ENCODE measurements at places on chromosomes 2 and 18.

- no peak for DNase-seq
These were observed 274.8 kb downstream of the SS18 start for GRCh38 chr18:25815659-25816058.

DNA sequence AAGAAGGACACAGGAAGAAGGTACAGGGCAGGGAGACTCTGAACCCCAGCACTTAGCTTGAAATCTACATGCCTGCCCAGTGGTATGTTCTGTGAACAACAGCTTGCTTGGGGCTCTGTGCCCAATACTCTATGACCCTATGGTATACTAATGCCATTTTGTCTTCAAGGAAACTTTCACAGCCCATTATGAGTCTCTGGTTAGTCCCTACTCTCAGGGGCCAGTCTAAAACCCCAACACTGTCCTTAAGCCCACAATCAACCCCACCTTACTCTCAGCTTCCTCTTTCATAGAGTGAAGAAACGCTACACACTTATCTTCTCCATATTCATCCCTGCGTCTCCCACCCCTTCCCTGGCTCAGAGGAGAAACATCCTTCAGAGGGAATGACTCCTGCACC, 16.0 kb downstream of the NEB start:
- DNase-seq, result no peak

DNA sequence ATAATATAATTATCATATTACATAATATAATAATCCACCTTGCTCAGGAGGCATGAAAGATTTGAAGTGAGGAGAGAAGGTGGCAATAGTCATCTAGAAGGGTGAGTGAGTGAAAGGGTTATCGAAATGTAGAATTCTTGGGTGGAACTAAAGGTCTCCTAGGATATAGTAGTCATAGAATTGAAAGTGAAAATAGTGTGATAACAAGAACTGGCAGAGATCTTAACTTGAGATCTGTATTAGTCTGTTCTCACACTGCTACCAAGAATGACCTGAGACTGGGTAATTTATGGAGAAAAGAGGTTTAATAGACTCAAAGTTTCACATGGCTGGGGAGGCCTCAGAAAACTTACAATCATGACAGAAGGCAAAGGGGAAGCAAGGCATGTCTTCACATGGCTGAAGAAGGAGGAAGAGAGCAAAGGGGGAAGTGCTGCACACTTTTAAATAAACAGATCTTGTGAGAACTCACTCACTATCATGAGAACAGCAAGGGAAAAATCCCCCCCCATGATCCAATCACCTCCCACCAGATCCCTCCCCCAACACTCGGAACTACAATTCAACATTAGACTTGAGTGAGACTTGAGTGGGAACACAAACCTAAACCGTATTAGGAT, 351.5 kb downstream of the NR4A2 start:
- DNase-seq, result no peak

GRCh38 chr2:222307143-222307756, 8.5 kb upstream of the PAX3 start:
- no peak for DNase-seq

GRCh38 chr2:217919781-217920351, 82.9 kb downstream of the TNS1 start:
- DNase-seq, result no peak

DNA sequence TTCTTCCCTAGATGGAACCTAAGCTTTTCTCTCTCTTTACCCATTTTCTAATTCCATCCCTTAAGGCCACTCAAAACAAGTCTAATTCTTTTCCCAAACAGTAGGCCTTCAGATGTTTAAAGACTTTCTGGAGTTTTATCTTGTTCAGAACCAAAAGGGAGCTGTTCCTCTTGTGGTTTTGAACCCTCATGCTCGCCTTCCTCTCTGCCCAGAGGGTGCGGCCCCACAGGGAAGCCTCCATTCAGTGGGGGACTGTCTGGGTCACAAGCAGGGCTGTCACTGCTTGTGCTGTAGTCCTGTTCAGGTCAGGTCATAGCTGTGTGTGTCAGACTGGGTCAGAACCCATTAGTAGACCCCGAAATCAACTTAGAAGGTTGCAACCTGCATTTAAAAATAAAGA, 56.5 kb downstream of the TET3 start:
- no peak for DNase-seq

DNA sequence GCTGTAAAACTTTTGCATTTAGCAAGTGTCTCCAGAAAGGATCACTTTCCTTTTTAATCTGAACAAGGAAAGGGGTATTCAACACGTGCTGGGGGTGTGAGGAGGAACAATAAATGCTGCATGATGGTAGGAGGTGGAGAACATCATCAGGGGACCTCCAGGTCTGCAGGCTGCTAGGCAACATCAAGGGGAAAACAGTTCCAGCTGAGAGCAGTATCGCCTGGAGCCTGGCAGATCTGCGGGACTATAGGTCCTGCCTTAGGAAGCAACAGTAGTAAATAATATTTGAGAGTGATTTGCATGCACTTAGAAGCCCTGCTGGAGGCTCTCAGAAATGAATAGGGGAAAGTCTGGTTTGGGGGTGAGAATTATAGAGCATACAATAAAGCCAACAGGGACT, 175.6 kb downstream of the SUCLG1 start:
- no peak for DNase-seq

DNA sequence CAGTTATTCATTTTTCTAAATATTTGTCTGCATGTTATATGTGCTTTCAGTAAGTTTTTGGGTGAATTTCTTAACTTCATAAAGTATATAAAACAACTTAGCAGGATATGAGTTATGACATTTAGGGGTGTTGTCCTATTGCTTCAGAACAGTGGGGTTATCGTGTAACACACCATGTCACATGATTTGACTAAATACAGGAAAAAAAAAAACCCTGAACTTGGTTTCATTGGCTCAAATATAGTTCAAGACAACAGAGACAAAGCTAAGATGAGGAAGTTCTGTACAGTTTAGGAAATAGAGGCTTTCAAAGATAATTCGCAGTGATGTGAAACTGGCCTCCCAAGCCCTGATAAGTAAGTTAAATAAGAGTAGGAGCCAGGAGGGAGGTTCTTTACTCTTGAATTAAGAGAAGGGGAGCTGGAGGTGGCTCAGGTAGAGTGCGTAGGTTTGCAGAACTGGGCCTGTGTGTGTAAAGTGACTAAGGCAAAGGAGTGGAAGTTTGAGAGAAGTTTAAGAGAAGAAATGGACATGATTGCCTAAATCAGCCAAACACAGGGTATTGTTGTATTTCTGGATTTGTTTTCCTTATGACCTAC, 53.9 kb downstream of the LIMS1 start:
- no peak for DNase-seq

GRCh38 chr2:9897846-9898245, 53.6 kb upstream of the GRHL1 start:
- DNase-seq, result no peak

GRCh38 chr18:3741333-3741732, 291.4 kb downstream of the TGIF1 start:
- DNase-seq, result no peak

DNA sequence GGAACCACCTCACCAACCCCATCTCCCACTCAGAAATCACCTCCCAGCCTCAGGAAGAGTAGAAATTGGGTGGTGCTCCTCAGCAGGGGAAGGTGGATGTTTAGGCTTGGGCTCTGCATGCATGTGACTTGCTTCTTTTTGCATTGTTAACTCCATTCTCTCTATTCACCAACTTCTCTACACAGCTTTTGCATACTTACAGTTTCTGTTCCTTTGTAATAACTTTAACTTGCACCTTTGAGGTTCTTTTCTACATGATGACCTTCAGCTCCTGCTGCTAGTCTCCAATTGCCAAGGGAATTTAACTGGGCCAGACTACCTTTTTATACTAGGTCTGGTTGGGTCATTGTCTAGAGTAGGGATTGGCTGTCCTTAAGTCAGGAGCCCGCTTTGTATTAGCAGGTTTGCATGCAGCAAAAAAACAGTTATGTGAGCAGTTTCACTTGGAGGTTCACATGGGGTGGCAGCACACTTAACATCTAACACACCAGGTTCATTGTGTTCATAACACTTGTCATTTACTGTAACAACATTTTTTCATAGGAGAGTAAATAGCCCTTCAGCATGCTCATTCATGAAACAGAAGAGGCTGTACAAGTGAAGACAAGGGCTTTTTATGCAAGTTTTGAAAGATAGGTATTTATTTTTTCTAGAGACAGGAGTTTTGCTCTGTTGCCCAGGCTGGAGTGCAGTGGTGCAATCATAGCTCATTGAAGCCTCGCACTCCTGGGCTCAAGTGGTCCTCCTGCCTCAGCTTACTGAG, 12.0 kb downstream of the MRPL35 start:
- no peak for DNase-seq

DNA sequence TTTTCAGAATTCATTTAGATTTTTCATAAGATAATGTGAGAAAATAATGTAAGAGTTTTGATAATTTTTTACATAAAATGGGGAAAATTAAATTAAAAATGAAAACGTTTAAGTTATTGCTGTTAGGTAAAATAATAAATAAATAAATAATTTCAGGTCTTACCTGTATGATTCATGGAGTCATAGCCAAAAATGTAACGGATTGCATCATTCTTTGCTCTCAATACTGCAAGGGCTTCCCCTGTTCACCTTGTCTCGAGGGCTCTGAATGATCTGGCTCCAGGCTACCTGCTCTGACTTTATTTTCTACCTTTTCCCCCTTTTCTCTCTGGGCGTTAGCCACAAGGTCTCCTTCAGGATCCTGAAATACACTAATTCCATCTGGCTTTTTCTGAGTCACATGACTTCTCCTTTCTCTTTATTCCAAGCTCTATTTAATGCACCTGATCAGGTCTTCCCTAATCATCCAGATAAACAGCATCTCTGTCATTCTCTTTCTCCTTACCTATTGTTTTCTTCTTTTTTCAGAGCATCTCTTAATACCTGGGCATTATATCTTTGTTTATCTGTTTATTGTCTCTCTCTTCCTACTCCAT, 30.0 kb upstream of the CFAP36 start:
- no peak for DNase-seq

GRCh38 chr2:109213646-109214433, 84.8 kb downstream of the SH3RF3 start:
- DNase-seq, result peak; percentile 56

- DNase-seq, result no peak
These were observed 602.9 kb downstream of the NYAP2 start for GRCh38 chr2:226002438-226002837.

DNA sequence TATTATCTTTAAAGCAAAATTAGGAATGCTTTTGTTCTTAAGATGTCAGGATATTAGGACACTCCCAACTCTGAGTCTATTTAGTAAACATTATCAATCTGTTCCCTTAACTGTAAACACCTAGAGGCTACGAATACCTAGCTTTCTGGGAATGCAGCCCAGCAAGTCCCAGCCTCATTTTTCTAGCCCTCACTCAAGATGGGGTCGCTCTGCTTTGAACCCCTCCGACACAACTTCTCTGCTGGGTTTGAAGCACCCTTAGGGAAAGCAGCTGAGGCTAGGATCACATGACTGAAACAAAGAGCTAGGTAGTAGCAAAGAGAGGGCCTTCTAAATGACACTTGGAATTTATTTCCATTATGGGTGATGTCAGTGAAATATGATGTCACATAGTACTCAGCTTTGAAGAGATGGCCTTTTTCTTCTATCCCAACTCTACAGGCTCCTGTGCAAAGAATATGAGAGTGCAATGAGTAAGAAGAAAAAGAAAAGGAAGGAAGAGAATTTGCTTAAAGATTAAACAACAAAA, 114.7 kb downstream of the CSRNP3 start:
- DNase-seq, result no peak

GRCh38 chr2:52710810-52711618, 1056.6 kb upstream of the CHAC2 start:
- DNase-seq, result no peak

DNA sequence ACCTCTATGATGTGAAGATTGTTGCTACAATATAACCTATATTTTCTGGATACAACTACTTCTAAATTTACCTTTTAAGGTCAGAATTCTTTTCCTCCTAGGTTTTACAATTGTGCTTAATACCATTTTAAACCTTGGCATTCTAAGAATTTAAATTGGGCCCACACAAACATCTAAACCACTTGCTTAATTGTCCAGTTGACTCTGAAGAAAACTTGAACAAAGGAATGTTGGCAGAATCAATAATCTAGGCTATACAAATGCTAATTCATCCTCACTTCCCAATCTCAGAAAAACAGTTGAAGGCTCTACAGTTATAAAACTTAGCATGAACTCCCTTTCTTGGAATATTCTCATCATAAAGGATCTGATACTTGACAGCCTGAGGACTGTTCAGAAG, 84.3 kb downstream of the RPRM start:
- DNase-seq, result no peak

GRCh38 chr2:70330476-70330875, 28.6 kb upstream of the FAM136A start:
- DNase-seq, result no peak

DNA sequence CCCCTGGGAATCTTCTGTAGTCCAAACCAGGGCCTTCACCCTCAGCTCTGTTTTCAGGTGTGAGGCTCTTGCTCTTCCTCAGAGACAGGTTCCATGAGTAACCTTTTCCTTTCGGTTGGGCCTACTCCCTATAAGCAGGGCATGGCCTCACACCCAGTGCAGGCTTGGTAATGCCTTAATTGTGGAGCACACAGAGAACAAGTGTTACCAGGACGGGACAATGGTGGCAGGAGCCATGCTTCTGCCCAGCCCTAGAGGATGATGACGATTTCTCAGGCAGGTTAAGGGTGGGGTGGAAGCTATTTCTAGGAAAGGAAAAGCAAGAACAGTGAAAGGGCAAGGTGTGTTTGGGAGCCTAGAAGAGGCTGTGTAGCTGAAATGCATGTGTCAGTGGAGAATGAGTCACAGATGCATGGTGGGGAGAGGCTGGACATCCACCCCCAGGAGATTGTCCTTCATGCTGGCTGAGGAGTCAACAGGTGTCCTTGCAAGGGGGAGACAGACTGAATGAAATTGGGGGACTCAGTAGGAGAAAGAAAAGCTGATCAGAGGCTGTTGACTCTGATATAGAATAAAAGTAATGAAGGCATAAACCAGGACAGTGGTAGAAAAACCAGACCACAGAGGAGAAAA, 22.0 kb upstream of the SERPINB12 start:
- no peak for DNase-seq

DNA sequence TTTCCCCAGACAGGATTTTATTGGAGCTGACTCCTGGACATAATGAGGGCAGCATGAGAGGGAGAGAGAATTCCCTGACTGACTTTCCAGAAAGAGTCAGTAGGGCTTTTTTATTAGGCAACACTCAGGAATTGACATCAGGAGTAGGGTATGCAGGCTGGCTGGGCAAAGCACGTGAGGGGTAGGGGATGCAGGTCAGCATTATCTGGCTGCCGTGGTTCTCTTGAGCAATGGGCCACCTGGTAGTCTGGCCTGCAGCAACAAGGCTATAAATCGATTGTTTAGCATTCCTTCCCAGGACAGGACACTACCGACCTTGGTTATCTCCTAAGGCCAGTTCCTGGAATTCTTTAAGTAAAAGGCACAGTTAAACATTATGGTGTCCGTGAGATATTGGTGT, 160.8 kb upstream of the AGAP1 start:
- no peak for DNase-seq

DNA sequence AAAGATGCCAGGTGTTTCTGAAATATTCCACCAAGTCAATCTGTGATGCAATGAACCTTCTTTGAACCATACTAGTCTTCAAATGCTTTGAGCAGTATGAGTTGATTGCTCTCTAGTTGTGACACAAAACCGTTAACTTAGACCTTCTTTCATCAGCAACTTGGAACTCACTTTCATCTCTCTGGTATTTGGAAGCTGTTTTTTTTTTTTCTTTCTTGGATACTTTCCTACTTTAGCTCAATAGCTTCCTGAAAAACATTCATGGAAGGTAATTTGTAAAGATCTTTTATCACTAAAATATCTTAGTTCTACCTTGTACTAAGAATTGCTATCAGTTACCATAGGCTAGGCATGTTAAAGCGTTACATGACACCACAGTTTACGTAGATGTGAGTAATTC, 1071.9 kb upstream of the CHAC2 start:
- DNase-seq, result no peak

Measured in GM06990 (cell line).